ENCODE measurements at places on chromosomes 2 and 18.

DNA sequence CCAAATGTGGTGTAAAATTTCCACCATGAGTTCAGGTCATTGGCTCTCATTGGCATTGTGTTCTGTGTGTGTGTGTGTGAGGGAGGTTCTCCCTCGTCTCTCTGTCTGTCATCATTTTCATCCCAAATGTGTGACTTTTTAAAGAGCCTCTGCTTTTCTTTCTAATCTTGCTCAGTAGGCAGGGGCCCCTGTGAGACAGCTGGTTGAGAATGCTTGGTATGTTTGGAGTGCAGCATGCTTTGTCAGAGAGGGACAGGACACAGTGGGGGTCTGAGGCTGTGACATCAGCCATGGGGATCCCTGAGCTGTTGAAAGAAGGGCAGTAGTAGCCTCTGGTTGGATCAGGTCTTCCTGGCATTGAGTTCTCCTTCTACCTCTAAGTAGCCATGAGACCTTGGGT, 10.6 kb downstream of the PTPRM start:
- no peak for DNase-seq

DNA sequence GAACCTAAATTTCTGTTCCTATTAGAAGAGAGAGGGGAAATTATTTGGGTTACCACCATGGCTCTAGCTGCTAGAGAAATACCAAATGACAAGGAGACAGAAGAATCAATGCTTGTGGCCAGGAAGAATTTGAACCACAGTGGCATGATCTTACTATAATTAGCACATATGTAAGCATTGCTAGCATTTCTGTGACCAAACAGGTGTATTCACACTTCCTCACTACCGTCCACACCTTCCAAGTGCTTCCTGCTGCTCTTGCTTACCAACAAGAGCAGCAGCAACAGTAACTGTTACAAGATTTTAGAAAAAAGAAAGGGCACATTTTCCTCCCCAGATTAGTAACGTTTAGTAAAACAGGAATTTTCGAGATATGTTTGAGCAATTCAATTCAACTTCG, 60.5 kb downstream of the CDH7 start:
- no peak for DNase-seq

DNA sequence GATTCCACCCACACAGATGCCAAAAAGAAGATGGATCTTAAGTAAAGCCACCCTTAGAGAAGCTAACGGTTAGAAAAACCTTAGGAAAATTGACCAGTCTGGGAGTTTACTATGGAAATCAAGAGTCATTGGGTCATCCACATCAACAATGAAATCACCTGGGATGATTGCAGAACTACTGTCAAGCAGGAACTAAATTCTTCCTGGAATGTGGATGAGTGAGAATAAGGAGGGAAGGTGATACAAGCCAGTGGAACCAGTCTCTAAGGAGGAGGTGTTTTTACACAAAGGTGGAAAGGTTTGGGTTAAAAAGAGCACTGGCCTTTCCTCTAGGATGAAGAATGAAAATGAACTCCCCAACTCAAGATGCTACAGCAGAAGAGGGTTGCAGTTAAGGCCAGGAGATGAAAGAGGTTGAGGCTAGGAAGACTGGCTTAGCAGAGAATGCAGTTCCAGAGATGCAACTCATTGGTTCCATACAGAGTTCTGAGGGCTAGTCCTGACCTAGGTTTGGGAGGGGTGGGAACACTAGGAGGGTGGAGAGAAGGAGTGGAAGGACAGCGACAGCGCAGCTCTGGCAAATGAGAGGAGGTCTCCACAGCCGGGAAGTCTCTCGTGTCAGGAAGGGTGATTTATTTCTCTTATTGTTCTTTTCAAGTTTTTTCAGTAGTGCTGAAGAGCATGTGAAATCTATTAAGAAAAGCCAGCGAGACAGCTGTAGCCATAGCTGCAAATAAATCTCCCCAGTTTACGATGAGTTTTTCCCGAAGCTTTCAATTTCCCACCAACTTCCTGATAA, 27.7 kb upstream of the KDM3A start:
- no peak for DNase-seq

DNA sequence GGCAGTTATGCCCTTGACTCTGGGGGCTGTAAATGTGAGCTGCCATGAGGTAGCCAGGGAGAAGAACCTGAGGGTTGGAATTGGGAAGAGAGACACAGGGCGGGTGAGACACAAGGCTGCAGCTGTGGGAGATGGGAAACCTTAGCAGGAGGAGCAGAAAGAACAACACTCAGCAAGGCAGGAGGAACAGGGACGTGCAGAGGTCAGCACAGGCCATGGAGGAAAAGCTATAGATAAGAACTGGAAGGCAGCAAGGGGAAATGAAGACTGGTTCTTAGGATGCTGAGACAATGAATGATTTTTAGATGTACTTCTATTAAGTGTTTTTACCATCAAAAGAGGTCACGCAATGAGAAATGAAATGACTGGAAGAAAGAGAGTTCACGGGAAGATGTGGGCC, 80.2 kb downstream of the USP40 start:
- DNase-seq, result no peak

DNA sequence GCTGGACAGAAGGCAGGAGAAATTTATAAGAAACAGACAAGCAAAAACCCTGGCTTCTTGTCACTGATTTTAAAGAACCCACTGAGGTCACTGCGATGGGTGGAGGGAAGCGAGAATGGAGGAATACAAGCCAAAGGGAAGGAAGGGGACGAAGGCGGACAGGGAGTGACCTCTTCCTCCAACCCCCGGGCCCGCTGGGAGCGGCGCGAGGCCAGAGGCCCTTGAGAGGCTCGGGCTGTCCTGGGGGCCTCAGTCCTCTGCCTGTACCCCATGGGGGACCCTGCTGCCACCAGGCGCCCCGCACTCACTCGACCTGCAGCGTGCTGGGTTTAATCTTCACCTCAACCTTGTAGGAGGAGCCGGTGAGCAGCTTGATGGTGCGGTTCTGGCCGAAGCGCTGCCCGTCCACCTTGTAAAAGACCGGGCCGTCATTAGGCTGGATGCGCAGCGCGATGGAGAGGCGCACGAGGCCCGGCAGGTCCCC, 793 bp downstream of the CNRIP1 start:
- DNase-seq, result no peak

- no peak for DNase-seq
Observed at GRCh38 chr2:35365859-35366258, 989.7 kb upstream of the CRIM1 start.

GRCh38 chr2:8836971-8837794, at the start of gene KIDINS220:
TSS of gene KIDINS220 (minus strand) at chr2:8837613. CDS start at chr2:8827093, 10,520 bp downstream.
- DNase-seq, result peak; percentile 67

GRCh38 chr2:232970051-232970450, 43.0 kb downstream of the NGEF start:
- no peak for DNase-seq

DNA sequence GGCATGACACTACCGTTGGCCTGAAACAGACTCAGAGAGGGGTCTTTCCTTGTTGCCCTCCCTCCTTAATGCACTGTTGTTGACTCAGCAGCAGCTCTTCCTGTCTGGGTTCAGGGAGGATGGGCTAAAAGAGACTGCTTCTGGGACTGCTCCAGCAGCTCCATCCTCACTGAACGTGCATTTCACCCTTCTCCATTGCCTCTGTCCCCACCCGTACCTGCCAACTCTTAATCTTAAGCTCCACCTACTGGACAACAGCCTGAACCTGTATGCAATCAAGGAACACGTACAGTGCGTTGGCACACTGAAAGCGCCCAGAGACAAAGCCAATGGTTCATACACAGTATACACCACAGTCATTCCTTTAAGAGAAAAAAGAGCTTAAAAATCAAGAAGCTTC, 230.8 kb upstream of the RAB6C start:
- DNase-seq, result no peak

DNA sequence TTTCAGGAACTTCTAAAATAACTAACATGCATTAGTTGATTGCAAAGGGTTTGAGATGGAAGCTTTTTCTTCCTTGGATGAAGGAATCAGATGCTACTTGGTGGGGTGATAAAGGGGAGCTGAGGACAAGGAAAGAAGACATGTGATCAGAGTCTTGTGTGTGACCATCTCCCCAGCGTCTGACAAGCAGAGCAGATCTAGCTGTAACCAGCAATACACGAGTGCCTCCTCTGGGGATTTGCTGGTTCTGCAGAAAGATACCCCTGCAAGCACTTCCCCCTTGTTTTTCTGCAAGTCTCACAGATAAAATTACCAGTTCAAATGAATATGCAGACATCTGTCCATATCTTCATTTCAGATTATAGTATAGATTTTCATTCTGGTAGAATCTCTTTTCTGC, 2.7 kb downstream of the CDH7 start:
- DNase-seq, result no peak

DNA sequence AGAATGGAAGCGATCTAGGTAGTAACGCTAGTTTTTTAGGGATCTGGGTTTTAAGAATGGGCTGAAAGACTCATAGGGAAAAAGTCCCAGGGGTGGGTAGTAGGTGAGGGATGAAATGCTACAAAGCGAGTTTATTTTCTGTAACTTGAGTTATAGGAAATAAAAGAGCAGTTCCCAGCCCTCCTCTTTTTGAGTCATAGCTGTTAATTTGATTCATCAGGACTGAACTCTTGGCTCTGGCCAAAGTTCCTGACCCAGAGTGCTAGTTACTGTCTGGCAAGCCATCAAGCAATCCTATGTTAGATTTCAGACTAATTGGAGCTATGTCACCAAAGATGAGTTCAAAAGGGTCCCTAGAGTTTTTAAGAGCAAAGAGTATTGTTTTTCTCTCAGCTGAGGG, 17.4 kb upstream of the NOSTRIN start:
- no peak for DNase-seq

- DNase-seq, result no peak
Observed at GRCh38 chr2:232460171-232460570, 4.2 kb downstream of the ALPI start.

- DNase-seq, result no peak
Observed at GRCh38 chr2:190366248-190366753, 22.9 kb downstream of the INPP1 start.

DNA sequence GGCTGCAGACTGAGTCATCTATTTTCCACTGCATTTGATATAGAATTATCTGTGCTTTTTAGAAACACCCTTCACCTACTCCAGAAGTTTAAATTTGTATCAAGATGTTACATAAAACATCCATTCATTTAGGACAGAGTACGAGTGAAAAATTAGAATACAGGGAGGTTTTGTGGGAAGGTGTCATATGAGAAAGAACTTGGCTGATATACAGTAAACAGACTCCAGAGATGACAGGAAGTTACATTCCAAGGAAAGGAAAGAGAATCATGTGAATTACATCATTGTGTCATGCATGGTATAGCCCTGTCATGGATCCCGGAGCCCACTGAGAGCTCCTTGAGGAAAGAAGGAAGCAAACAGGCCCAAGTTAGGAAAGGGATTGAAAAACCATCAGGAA, 341.5 kb upstream of the PKDCC start:
- DNase-seq, result no peak

DNA sequence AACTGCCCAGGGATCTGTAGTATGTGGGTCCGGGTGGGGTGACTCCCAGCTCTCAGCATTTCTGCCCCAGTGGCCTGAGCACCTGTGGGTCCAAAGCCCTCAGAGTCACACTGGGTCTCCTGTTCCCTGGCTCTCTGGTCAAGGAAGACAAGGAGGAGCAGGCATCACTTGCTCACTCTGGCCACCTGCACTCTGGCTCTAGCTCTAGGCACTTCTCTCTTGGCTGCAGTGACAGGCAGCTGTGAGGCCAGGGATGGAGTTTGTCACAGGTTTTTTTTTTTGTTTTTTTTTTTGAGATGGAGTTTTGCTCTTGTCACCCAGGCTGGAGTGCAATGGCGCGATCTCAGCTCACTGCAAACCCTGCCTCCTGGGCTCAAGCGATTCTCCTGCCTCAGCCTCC, 84.6 kb downstream of the HS1BP3 start:
- DNase-seq, result no peak

DNA sequence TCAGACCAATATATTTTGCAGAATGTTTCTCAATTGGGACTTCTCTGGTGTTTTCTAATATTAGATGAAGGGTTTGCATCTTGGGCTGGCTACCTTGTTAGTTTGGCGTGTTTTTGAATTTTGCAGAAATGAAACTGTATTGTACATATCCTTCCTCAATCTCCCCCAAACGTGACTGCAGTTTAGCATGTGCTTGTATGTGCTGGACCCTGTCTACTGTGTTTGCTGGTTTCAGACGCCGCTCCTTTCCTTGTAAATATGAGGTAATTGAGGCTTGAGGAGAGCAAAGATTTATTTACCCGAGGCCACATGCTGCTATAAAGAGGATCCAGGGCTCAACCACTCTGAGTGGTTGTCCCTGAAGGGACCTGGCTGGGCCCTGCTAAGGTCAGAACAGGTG, 57.2 kb downstream of the NGEF start:
- DNase-seq, result no peak

DNA sequence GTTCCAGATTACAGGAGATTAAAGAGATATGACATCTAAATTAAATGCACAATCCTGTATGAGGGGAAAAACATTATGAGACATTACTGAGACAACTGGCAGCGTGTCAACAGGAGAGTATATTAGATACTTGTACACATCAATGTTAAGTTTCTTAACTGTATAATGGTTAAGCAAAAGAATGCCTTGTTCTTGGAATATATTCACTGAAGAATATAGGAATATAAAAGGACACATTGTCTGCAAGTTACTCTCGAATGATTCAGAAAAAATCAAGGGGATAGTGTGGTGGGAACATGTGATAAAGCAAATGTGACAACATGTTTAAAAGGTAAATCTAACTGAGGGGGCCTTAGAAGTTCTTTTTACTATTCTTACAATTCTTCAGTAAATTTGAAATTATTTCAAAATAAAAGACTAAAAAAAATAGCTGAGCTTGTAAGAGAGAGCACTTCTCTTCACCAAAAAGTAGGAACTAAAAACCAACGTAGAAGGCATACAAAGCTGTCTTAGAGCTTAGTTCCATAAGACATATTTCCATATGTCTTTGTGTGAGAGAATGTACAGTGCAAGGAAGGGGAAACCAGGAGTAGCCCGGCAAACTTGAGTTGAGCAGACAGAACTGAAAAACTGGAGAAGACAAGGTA, 7.5 kb downstream of the WDPCP start:
- DNase-seq, result no peak

DNA sequence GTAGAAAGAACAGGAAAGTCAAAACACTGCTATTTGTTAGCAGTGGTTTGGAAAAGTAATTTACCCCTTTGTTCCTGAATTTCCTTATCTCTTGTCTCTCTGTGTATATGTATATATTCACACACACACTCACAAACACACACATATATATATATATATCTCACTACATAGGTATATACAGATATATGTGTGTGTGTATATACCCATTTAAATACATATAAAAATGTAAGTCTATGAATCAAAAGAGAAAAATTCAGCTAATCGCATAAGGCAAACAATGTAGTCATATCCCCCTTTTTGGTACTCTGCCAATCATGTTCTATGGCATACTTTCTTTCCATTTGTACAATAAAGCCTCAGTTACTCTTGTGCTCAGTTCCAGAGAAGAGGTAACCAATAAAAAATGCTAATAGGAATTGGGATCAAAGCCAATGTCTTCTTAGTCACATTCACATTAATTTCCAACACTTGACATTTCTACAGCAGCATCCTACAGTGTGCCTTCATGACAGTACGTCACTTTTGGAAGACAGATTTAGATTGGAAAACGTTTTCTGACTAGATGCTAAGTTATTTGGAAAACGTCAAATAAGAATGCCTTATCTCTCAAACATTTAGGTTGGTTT, 94.6 kb downstream of the MC4R start:
- DNase-seq, result no peak

GRCh38 chr2:170711196-170711773, 3.9 kb upstream of the SP5 start:
- DNase-seq, result no peak

Data from NCI-H2029 treated with DMSO at 0.1 percent for 48 hours (cell line).